NCI-H1048 (cell line): ENCODE measurements at places on chromosomes 4 and X.

DNA sequence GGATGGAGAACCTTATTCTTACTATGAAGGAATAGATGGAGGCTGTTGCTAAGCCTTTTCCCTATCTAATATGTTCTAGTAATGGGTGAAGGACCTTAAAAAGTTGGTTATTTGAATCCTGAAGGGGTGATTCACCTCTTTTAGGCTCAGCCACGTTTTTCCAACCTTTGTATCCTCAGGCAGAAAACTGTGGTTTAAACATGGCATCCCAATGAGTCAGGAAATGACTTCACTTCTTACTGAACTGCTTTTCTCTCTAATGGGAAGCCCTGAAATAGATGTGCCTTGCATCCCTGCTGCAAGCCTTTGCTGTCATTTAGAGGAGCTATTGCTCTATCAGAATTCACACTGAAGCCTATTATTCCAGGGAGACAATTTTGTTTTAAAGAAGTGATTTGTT lies 191.0 kb upstream of the ARX start:
- DNase-seq, result no peak

DNA sequence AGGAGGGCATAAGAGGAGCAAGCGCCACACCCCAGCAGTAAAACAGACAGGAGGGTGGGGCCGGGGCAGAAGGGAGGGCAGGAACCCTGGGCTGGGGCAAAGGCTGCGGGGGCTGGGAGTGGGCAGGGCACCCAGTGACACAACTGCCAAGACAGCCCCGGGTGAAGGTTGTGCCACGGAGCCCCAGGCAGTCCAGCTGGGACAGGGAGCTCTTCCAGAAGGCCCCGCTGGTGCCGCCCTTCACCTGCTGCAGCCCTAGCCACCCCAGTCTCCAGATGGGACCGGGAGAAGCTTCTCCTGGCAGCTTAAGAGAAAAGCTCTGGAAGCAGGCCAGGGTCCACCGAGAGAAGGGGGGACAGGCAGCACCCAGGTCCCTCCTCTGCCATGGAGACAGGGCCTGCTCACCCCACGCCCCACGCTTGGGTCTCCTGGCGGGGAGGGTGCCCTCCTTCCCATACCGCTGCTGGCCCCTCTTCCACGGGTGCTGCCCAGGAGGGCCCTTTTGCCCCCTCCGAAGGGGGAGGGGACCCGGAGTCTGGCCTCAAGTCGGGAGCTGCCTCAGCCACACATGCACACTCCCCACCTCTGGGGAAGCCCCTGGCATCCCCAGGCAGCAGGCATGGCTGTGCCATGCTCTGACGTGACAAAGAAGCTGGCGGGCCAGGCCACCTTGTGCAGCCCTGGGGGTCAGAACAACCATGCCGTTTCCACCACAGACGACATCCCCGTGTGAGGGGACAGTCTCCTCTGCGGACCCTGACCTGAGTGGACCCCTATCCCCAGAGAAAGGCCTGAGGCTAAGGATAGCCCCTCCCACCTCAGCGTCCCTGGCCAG lies 1.5 kb downstream of the DGKQ start:
- DNase-seq, result no peak

- DNase-seq, result no peak
These were observed 55.1 kb upstream of the PGAM4 start for GRCh38 chrX:78024349-78025059.

GRCh38 chr4:128288689-128289106 lies 1.1 kb upstream of the PGRMC2 start:
- DNase-seq, result peak; percentile 1

- DNase-seq, result no peak
These were observed 7.3 kb upstream of the MXD4 start for GRCh38 chr4:2269206-2269531.

GRCh38 chr4:139660568-139661043 lies 5.0 kb upstream of the MGST2 start:
- DNase-seq, result no peak

DNA sequence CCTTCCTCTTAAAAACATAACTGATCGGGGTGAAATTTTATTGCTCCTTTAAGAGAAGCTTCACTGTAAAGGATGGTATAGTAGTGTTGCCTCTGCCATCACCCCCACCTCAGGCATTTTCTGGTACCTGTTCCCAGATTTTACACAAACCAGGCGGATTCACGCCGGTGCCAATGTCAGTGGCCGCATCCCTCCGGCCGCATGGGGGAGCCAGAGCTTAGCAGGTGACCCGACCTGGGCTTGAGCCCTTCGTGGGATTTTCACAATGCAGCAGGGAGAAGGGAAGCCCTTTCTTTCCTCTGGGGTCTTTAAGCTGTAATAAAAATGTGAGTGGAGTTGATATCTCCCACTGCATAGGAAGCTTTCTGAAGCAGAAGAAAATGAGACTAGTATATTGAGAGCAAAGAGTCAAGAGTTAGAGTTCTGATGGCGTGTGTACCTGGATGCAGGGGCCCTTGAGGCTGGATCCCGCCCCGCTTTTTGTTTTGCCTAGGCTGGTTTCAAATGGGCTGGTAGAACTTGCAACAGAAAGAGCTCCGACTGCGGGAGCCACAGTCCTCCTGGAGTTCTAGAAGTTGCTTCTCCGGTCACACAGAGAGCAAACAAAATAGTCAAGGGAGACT lies 59.4 kb downstream of the POLR2B start:
- DNase-seq, result no peak

- peak; percentile 14 for DNase-seq
These were observed 6.5 kb upstream of the RNF4 start for GRCh38 chr4:2462218-2462991.

DNA sequence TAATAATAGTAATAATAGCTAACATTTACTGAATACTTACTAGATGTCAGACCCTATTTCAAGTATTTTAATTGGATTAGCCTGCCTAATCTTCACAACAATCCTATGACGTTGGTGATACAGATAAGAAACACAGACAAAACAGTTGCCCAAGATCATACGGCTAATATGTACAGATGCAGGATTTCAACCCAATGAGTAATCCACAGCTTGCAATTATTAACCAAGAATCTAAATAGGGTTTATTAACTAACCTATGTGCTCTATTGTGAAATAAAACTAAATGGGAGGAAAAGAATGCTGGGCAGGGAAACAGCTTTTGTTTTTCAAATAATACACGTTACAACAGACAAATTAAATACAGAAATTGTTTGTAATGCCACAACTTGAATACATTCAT lies 23.4 kb downstream of the FBXO8 start:
- no peak for DNase-seq

DNA sequence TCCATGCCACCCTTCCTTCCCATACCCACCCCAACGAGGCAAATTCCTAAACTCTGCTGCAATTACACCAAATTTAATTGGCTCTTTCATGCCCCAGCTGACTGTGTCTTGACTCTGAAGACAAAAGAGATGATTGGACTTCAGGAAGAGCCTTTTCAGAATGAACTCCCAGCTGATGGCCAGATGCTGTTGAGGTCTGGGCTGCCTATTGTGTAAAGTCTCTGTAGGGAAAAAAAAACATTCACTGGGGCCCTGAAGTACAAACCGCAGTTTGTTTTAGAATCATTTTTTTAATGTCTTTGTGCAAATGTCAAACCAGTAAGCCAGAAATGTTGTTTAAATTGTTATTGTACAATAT lies 174.8 kb downstream of the HHIP start:
- no peak for DNase-seq

DNA sequence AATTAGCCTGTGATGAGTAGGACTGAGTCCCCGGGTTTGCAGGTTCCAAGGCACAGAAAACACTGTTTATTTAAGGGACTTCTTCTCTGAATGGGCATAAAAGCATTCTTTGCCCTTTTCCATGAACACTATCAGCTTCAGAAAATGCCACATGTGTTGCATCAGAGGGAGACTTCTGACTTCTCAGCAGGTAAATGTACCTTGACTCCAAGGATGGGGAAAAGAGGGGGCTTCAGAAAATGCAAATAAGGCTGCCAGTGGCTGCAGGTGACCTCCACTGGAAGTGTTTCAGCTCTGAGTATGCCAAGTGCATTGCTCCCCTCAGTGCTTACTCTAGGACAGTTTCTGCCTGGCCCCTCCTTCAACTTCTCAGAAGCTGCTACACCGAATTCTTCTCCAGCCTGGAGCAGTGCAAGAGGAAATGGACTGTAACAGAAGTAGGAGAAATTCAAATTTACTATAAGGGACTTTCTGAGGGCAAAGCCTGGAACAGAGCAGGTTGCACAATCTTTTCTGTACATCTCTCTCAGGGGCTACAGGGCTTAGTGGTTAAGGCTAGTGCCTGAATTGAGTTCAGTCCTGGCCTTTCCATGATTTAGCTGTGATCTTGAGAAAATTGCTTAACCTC lies 233.2 kb downstream of the PTTG2 start:
- DNase-seq, result no peak
